ENCODE measurements at places on chromosomes 2 and 18. TPM values are rescaled to one million over a fixed set of nuclear protein-coding genes. Genes with fewer than 3 reads are reported as not detected.

Gene PDE1A
- 0.16 TPM for total RNA-seq

Gene POTEC
- not detected for total RNA-seq

Gene GKN2
- 2.4 TPM for total RNA-seq

Gene PJVK
- 1.3 TPM for total RNA-seq

Gene PLA2R1
- total RNA-seq: 1.7 TPM

Gene CCDC148
- total RNA-seq: 0.39 TPM

Gene SCN1A
- not detected for total RNA-seq

Gene LYG2
- not detected for total RNA-seq

Gene MEP1B
- 0.07 TPM for total RNA-seq

Gene MAPK4
- 0.09 TPM for total RNA-seq

Gene DOK6
- not detected for total RNA-seq

Gene MGAT4A
- 0.98 TPM for total RNA-seq

Gene TMEM37
- total RNA-seq: 1.8 TPM

Gene POTEJ
- not detected for total RNA-seq

Gene MDH1B
- 1.6 TPM for total RNA-seq

Gene ANKRD30B
- 0.02 TPM for total RNA-seq

Gene KRTCAP3
- 0.76 TPM for total RNA-seq

Gene PPP1R1C
- 2.2 TPM for total RNA-seq

Gene SULT1C2
- 0.48 TPM for total RNA-seq

Gene FRZB
- total RNA-seq: not detected

Gene NGEF
- 21.6 TPM for total RNA-seq

Gene CFC1
- total RNA-seq: not detected

Gene EFEMP1
- total RNA-seq: 43.3 TPM

Gene DLGAP1
- 0.01 TPM for total RNA-seq

Gene MBD2
- total RNA-seq: 57.5 TPM

Gene HNRNPLL
- 26.6 TPM for total RNA-seq

Gene ASB3
- total RNA-seq: 13.8 TPM

Gene POU3F3
- total RNA-seq: not detected

Gene FHL2
- total RNA-seq: 77.6 TPM

Data from A549 treated with CORT108297 at 1 μM for 4 hours (cell line).